ENCODE measurements at places on chromosomes 16 and 17.

DNA sequence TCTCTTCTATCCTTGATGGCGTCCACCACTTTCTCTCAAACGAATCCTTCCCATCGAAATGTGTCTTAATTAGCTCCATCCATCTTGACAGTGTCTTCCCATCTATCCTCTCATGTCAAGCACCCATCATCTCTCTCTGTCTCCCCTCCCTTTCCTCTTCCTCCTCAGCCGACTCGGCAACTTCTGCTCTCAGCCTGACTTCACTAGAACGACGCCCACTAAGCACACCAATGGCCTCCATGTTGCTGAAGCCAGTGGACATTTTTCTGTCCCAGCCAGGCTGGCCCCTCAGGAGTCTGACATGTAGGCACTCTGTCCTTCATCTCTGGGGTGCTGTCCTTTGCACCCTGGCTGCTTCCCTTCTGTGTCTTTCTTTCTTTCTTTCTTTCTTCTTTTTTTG, 2.5 kb upstream of the SPATA20 start:
- DNase-seq: no peak

DNA sequence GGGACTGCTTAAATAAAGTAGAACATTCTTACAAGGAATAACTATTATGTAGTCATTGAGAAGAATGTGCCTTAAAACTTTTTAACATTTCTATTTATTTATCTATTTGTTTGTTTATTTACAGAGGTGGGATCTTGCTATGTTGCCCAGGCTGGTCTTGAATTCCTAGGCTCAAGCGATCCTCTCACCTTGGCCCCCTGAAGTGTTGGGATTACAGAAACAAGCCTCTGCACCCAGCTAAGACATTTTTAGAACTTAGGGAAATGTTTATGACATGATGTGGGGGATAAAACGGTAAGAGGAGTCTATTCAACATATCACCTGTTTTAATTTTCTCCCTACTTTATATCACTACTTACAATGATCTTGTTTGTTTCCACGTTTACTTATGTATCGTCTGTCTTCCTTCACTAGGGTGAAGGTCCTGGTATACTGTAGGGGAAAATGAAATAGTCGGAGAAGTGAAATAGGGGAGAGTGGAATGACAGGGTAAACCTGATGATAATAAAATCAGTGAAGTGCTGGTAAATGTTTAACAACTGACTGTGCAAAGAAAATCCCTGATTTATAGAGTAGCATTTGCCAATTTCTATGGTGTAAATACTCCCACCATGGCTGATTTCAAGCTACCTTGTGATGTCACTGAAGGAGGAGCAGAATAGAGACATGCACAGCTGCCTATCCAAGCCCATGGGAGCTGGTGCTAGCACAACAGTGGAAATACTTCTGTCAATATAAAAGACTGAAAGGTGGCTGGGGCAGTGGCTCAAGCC, 16.0 kb upstream of the HAPSTR1 start:
- DNase-seq: no peak

DNA sequence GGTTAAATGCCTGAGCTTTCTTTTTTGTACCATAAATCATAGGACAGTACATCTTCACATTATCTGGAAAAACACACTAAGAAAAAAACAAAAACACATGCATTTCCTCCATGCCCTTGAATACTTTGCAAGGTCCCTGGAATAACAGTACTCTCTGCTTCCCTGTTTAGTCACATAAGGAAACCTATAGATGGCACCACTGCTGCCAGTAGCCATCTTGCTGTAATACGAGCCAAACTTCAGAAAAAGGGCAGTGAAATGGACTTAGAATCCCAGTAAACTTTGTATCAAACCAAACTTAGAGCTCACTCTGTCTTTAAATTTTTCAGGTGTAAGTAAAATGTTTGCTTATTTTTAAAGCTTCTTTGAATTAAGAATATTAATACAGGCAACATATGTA, 435.5 kb downstream of the KCNJ2 start:
- no peak for DNase-seq

GRCh38 chr16:1221628-1222552, 3.2 kb downstream of the TPSG1 start:
- DNase-seq: no peak

DNA sequence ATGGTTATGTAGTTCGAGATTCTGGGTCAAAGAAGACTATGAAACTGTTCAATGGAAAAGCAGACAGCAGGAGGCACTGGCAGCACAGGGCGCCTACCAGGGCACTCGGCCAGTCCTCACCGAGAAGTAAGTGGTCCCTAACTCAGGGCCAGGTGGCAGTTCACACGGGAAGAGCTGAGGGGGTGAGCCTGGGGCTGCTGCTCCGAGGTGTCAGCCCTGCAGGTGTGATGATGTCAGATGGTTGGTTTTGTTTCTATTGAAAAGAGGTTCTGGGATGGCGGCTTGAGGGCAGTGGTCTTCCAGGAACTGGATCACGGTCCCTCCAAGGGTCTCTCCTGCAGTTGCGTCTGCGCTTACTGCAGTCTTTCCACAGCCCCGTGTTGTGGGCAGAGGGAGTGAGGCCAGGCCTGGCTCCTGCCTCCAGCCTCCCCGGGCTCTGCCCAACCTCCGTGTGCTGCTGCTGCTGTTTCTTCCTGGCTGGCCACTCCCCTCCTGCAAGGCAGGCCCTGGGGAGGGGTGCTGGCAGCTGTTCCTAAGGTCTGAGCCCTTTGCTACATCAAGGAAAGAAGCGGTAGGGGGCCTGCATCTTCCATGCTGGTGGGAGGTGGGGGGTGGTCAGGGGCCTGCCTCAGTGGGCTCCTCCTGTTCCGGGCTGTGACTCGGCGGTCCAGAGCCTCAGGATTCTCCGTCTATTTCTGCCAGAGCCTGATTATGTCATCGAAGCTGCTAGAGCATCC, 22.6 kb downstream of the RNF213 start:
- DNase-seq: no peak

GRCh38 chr17:12406623-12407215, 259.0 kb upstream of the MYOCD start:
- DNase-seq: no peak

GRCh38 chr17:887551-888209, 91.9 kb downstream of the NXN start:
- DNase-seq: no peak

DNA sequence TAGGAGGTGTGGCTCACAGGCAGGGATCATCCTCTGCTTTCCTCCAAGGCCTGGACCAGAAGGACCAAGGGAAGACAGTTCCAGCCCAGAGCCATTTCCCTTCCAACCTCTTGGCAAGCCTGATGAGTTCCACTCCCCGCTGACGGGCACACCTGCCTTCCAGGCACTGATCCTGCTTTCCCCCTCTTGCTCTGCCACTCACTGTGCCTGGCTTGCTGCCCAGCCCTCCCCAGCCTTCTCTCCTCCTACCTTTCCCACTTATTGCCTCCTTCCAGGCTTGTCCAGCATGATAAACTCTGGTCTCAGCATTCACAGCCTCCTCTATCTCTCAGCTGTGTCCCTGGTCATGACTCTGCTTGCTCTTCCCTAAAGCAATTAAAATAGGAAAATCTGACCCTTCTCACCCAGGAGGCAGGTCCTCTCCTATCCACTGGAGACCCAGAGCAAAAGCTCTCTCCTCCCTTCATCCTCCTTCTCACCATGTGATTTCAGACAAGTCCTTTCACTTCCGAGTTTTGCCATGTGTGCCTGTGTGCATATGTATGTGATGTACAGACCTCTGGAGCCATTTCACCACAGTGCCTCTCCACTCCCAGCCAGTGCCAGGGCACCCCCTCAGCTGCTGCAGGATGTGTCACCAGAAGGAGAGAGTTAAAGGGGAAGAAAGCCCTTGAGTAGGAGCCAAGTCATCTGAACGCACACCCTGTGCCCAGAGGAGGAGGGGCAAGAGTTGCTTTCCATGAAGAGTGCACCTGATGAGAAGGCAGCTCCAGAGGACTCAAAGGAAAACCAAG, 13.4 kb upstream of the TMEM170A start:
- no peak for DNase-seq
